Dermis blood vessel endothelial cell (primary cell): ENCODE measurements at places on chromosomes 3 and 15.

GRCh38 chr3:80252113-80252512 is 484.3 kb upstream of the ROBO1 start:
- DNase-seq: no peak

DNA sequence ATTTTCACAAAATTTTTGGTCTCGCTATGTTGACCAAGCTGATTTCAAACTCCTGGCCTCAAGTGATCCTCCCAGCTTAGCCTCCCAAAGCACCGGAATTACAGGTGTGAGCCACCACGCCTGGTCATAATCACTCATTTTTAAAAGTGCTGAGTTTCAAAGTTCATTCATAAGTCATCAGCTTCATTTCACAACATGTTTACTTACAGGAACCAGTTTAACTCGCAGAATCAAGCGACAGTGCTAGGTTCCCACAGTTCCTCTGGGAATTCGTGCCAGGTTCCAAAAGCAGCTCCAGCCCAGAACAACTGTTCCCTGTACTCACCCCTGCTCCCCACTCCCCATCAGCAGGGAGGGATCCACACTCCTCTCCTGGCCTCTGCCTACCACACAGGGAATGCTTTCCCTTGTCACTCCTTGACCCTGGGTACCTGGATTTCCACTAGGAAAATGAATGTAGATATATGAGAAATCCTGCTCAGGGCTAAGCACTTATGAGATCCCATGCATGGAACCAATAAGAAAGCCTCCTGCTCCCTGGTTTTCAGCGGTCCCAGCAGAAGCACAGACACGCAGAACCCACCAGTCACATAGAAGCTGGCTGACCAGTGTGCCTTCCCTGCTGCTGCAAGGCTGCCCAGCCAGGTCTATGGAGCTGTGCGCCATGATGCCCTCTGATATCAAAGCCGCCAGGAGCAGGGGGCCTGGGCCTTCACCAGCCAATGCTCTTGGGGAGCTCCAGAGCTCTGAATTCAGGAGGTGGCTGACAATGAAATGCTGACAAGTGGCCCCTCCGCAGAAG is 72.3 kb downstream of the ITGB5 start:
- no peak for DNase-seq

DNA sequence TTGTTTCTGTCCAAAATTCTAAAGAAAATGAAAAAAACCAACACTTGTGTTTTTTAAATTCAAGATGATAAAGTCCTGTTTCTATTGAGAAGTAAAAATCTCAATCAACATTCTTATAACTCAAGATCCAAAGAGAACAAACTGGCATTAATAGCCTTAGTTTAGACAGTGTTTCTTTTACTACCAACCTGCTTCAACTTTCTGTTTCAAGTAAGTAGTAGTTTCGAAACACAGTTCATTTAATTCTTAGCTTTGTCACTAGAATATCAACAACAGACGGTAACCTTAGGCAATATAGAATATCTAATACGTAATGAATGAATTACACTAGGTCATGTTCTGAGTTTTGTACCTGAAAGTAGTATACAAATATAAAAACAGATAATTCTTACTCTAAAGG is 23.7 kb downstream of the CIP2A start:
- DNase-seq: no peak

DNA sequence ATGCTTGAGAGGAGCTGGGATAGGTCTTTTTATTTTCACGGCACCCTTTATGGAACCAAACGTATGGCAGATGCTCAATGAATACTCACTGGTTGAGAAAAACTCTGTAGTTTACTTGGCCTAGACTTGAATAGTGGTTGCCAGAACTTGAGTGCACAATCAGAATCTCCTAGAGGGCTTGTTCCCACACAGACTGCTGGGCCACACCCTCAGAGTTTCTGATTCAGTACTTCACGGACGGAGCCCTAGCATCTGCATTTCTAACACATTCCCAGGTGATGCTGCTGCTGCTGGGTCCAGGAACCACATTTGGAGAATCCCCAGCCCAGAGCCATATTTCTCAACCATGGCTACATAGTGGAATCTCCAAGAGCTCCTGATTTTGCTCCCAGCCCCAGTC is 24.6 kb downstream of the CA12 start:
- no peak for DNase-seq

DNA sequence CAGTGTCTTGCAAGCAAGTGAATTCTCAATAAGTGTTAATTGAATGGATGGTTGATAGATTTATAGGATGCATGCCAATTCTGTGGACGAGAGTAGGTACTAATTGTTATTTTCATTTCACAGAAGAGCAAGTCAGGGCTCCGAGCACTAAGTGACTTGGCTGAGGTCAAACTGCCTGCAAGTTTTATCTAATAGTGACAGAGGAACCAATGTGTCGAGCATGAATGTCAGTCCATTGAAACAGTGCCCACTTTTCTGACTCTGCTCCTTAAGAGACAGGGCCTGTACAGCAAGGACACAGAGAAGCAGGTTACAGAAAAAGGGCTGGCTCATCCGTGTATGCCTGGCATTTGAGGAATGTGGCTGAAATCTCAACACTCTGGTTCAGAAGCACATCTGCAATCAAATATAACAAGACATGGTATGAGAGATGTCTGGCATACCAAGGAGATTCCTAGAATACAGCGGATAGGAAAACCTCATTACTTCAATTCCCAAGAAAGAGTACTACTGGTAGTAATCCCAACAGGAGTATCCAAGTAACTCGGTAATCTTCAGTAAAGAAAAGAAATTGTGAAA is 6.0 kb upstream of the B3GNT5 start:
- no peak for DNase-seq

GRCh38 chr3:55965776-55966175 is 478.7 kb upstream of the WNT5A start:
- DNase-seq: no peak

DNA sequence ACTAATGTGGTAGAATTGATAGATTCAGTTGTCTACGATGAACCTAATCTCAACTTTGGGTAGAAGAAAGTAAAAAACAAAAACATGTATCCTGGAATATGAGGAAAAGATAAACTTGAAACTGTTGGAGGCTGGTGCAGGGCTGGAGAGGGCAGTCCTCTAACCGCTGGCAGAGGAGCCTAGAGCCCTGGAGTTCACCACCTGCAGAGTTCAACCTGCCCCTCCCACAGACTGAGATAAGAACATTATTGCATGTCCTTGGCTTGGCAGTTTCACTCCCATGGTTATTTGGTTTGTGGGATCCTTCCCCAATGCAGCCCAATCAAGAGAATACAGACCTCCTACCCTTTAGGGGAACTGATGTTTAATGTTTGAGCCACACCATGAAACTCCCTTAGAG is 53.2 kb upstream of the GATM start:
- DNase-seq: no peak

DNA sequence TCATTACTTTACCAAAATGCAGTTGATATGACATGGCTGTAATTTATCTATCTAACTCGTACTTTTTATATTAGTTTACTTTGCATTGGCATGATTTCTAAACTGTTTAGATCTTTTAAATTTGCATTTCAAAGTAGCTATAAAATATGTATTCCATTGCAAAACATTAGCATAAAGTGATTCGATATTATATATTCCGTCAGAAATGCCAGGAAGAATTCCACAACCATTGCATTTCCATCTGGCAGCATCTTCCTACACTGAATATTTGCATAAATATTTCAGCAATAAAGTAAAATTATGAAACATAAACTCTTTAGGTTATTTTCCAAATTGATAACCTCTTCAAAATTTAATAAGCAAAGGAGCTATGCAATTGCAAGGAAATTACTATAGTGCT is 546.6 kb downstream of the MFSD1 start:
- no peak for DNase-seq

DNA sequence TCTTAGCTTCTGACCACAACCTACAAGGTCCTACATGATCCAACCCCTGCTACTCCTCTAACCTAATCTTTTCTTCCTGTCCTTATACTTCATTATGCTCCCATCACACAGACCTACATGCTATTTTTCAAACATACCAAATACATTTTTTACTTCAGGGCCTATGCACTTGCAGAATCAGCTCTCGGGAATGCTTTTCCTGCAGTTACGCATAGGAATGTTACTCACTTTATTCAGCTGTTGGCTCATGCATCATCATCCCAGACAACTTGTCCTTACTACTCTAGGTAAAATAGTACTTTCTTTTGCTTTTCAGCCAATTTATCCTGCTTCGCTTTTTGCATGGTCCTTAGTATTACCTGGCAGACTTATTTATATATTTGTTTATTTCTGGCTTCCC is 105.6 kb downstream of the OXSM start:
- DNase-seq: no peak

GRCh38 chr3:137612291-137612690 is 151.8 kb upstream of the SOX14 start:
- no peak for DNase-seq

DNA sequence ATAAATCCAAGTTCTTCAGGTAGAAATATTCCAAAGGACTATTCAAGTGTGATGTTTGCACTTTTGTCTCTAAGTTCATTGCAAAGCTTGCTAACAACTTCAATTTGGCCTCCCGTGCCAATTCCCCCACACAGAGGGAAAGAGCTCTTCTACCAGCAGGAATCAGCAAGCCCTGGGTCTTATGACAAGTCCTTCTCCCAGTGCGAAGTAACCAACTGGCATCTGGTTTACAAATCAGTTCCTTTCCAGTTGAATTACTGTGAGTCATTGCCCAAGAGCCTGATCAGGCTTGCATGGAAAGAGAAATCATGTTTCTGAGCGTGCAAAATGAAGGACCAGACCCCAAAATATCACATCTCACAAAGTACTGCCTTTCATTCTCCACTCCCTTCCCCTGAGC is 62.7 kb upstream of the SLCO3A1 start:
- DNase-seq: no peak

DNA sequence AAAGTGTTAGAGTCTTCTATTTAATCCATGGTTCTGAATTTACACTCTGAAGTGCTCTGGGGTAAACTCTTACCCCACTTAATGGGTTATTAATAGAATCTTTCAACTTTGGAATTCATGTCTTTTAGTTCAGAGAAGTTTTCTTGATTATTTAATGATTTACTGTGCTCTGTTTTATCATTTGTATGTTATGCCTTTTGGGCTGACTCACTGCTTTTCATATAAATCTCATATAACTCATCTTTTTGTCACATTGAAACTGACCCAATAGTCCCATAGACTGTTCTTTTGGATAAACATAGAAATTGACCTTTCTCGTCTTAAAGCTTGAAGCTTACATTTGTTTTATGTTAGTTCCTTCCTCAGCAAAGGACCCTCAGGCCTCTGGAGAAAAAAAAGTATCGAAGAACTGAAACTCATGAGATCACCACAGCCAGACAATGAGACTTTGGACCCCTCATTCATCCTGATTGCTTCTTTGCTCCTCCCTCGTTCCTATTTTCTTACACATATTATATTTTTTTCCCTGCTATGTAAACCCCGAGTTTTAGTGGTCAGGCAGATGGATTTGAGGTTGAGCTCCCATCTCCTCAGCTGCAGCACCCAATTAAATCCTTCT is 229.1 kb upstream of the CBLB start:
- no peak for DNase-seq

GRCh38 chr3:39443530-39443929 is 23.9 kb upstream of the MOBP start:
- peak; percentile 40 for DNase-seq

DNA sequence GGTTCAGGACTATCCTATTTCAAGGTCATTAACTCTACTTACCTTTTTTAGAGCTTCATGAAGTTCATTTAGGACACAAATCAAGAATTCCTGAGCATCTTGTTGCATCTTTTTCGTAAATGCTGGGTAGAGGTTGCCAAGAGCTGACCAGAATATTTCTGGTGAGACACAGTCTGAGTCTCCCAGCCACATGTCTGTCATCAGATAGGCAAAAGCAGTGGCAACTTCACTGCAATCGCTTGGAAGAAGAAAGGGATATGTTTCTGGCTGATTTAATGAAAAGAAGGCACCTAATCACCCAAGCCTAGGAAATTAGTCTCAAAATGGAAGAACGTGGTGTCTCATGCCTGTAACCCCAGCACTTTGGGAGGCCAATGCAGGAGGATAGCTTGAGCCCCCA is 2.9 kb downstream of the USP50 start:
- DNase-seq: no peak

DNA sequence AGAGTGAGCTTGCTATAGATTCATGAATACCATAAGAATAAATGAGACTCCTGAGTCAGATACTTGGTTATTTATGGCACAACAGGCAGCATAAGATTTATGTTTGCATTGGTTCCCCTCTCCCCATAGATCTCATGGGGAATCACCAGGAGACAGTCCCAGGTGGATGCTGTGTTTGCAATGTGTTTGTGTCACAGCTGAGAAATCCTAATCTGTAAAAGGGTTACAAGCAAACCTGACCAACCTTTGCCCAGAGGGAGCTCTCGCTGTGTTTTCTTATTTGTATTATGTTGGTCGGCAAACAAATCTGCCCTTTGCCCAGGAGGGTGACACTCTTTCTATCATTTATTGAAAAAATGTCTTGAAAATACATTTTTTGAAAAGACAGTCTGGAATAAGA is 236.2 kb downstream of the ZPLD1 start:
- no peak for DNase-seq

GRCh38 chr3:15438983-15439382 is 11.6 kb downstream of the EAF1 start:
- DNase-seq: peak; percentile 12

- no peak for DNase-seq
These were observed 994 bp downstream of the MESP1 start for GRCh38 chr15:89749951-89750559.

DNA sequence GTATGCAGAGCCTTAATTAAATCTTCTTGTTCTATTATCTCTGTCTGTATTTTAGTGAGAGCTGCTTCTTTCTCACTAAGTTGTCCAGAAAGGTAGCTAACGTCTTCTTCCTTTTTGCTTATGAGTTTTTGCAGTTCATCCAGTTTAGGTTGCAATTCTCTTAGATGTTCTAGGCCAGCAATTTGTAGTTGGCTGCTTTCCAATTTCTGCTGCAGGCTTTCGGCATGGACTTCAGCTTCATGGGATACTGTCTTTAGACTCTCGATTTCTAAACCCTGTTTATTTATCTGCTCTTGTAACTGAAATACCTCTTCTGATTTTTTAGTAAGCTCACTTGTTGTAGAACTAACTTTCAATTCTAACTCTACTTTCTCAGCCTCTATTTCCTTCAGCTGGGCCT is 35.5 kb upstream of the HCLS1 start:
- no peak for DNase-seq

- no peak for DNase-seq
These were observed 34.0 kb upstream of the TNFAIP8L3 start for GRCh38 chr15:51128701-51129100.

GRCh38 chr3:189160519-189161309 is 11.1 kb upstream of the TPRG1 start:
- DNase-seq: no peak

GRCh38 chr3:167110901-167111300 is 269.2 kb downstream of the ZBBX start:
- DNase-seq: no peak

- peak; percentile 89 for DNase-seq
These were observed 24.5 kb upstream of the TRAK1 start for GRCh38 chr3:42066516-42067181.

- DNase-seq: no peak
These were observed 98.8 kb upstream of the HACD2 start for GRCh38 chr3:123683505-123684154.

- peak; percentile 40 for DNase-seq
These were observed 258.4 kb downstream of the OPA1 start for GRCh38 chr3:193851428-193851847.
